Hypothalamus (tissue), 51 donors: ENCODE measurements at places on chromosomes 5 and 9.

GRCh38 chr5:79844571-79844970 lies 146.5 kb downstream of the MTX3 start:
- DNase-seq, result no peak

DNA sequence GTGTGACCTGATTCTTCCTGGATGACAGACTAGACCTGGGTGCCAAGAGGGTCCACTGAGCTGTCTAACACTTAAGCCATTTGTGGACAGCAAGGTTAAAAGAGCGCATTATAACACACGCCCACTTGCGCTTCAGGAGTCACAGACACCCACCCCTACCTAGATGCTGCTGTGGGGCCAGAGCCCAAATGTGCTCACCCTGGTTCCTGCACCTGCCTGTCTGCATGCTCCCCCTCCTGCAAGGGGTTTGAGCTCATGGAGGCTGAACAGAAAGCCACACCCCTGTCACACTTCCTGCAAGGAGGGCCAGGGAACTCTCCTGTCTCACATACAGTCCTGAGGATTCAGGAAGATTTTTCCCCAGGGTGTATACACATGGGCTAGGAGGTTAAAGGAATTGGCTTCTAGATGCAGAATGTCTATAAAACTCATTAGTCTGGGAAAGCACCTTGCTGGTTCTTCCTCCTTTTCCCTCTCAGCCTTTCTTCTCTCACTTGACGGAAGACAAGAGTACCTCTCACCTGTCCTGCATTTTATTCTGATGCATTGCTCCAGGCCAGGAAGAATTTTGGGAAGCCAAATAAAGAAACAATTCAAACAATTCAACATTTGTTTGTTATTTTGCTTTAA lies 87.4 kb upstream of the LHFPL2 start:
- DNase-seq, result no peak

- no peak for DNase-seq
Observed at GRCh38 chr5:159972538-159973362, 36.2 kb upstream of the TTC1 start.

- DNase-seq, result no peak
Observed at GRCh38 chr5:73799401-73799972, 173.5 kb downstream of the ARHGEF28 start.

GRCh38 chr9:13165956-13166355 lies 113.5 kb downstream of the MPDZ start:
- DNase-seq, result no peak

DNA sequence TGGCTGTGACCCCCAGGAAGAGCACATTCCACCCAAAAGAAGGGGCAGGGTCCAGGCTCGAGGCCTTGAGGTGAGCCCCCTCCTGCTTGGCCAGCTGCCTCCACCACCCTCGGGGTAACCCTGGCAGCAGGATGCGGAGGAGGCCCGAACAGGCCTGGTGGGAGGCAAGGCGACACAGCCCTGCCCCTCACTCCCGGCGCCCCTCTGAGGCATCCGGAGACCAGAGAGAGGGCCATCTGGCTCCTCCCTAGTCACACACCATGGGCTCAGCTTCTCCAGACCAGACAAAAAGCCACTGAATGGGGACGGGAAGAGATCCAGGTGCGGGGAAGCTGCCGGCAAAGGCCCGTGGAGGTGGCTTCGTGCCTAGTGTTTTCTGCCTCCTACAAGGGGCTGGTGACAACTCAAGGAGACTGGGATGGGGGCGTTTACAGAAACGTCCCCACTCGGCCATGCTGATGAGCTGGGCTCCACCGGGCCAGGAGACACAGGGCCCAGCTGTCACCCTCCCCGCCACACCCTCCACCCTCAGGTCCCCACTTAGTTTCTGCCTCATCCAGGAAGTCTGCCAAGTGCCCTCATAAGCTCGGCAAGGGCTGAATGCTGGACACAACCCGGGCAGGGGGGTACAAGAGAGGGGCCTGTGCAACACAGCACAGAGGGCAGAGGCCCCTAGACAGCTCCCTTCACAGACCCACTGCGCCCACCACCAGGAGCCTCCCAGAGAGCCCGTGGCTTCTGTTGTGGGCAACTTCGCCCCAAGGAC lies 41.9 kb downstream of the NACC2 start:
- DNase-seq, result no peak

DNA sequence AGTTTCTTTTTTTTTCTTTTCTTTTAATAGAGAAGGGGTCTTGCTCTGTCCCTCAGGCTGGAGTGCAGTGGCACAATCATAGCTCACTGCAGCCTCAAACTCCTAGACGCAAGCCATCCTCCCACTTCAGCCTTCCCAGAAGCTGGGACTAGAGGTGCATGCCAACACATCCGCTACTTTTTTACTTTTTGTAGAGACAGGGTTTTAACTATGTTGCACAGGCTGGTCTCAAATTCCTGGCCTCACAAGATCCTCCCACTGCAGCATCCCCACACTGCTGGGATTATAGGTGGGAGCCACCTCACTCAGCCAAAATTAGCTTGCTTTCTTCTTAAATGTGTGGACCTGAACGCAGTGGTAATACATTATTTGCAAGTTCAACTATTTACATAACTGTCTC lies 66.1 kb downstream of the SERINC5 start:
- no peak for DNase-seq

GRCh38 chr9:132372177-132373095 lies 17.6 kb upstream of the SETX start:
- peak; percentile 18 for DNase-seq
